ENCODE measurements at places on chromosomes 4 and X. TPM values are rescaled to one million over a fixed set of nuclear protein-coding genes. Genes with fewer than 3 reads are reported as not detected.

Gene CXCL1
- total RNA-seq = 0.23 TPM

Gene SSX4
- total RNA-seq = not detected

GRCh38 chr4:1075809-1076699 lies 37.3 kb downstream of the RNF212 start:
- no peak for DNase-seq
- H3K27ac ChIP-seq = no peak overlapping the region
- H3K27me3 ChIP-seq = no peaks in the 10 kb centered on the region
- H3K36me3 ChIP-seq = no peaks in the 10 kb centered on the region
- H3K4me3 ChIP-seq = no peak overlapping the region

DNA sequence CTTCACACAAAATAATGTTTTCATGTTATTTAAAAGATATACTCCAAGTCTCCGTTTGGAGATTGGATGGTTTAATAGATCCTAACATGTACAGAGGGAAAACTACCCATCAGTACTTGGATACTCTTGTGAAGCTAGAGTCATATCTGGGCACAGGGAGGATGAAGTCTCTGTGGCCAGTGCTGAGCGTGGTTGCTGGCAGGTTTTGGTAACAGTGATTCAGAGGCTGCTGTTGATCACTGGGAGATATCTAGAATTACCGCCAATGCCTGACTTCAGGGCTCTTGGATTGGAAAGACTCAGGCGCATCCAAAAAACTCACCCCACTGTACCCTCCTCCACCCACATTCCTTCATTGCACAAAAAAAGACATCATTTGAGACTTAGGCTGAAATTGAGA lies 107.2 kb upstream of the PGRMC2 start:
- H3K4me1 ChIP-seq = no peaks in the 10 kb centered on the region
- no peak overlapping the region for H3K27ac ChIP-seq
- H3K27me3 ChIP-seq = no peaks in the 10 kb centered on the region
- no peak for DNase-seq
- H3K4me3 ChIP-seq = no peak overlapping the region

DNA sequence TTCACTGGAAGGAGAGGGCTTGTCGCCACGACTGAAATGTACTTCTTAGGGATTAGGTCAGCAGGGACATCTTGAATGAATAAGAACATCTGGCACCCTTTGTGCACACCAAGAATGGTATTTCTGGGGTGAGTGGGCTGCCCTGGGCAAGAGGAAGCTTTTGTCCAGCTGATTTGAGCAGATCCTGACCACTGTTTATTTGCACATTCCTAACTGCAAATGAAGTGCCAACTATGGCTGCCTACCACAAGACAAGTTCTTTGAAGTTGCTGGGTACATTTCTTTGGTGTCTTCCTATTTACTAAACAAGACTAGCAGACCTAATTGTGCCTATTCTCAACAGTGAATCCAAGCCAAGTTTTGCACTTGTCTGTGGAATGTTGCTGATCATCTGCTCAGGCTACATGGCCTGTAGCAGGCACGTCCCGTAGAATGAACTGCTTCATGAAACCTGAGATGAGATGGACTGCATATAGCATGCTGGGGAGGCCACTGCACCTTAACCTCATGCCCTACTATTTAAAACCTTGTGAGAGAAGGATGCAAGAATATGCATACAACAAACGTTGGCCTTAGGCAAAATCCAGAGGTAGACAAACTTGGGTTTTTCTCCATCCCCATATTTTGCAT lies 45.0 kb downstream of the PIR start:
- H3K27me3 ChIP-seq = no peaks in the 10 kb centered on the region
- no peak overlapping the region for H3K4me3 ChIP-seq
- no peak for DNase-seq

- DNase-seq = no peak
- H3K36me3 ChIP-seq = no peaks in the 10 kb centered on the region
- H3K4me3 ChIP-seq = no peak overlapping the region
- H3K4me1 ChIP-seq = no peaks in the 10 kb centered on the region
These were observed 343.7 kb downstream of the PDHA2 start for GRCh38 chr4:96183611-96184010.

- H3K27ac ChIP-seq = no peak overlapping the region
- peak; percentile 17 for DNase-seq
- H3K4me1 ChIP-seq = peaks cover 27% of the 10 kb centered on the region
- H3K36me3 ChIP-seq = no peaks in the 10 kb centered on the region
- H3K27me3 ChIP-seq = no peaks in the 10 kb centered on the region
These were observed 77.5 kb downstream of the SNCA start for GRCh38 chr4:89759426-89759825.

DNA sequence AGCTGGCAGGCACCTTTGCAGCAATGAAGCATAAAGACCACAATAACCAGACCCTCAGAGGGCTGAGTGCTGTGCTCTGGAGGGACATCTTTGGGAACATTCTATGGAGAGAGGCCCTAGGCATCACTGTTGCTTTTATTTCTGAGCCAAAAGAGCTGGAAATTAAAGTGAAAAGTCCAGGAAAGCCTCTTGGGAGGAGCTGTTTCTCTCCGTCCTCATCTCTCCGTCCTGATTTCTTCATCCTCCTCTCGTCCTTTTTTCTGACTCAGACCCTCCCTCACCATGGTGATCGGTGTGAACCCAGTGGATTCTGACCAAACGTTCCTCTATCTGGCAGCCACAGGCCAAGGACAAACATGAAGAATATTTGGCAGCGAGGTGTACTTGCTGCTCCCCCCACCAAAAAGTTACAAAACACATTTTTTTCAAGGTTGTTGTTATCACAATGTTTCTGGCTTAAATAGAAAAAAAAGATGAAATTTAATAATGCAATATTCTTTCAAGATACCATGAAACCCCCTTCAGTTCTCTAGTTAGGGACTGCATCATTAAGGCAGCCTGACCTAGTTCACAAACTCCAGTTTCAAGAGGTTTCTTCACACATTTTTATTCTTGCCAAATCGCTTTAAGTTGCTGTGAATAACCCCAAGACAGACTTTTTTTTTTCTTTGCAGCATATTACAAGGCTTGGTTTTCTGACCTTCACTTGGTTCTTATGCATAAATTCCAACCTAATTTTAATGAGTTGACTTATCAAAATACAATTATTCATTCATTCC lies 80.2 kb downstream of the SCD5 start:
- DNase-seq = no peak
- H3K27me3 ChIP-seq = no peaks in the 10 kb centered on the region
- H3K27ac ChIP-seq = no peak overlapping the region

GRCh38 chr4:156762851-156763250 lies 208.7 kb downstream of the PDGFC start:
- no peaks in the 10 kb centered on the region for H3K27me3 ChIP-seq
- no peaks in the 10 kb centered on the region for H3K36me3 ChIP-seq
- no peak overlapping the region for H3K27ac ChIP-seq
- H3K4me3 ChIP-seq = no peak overlapping the region

DNA sequence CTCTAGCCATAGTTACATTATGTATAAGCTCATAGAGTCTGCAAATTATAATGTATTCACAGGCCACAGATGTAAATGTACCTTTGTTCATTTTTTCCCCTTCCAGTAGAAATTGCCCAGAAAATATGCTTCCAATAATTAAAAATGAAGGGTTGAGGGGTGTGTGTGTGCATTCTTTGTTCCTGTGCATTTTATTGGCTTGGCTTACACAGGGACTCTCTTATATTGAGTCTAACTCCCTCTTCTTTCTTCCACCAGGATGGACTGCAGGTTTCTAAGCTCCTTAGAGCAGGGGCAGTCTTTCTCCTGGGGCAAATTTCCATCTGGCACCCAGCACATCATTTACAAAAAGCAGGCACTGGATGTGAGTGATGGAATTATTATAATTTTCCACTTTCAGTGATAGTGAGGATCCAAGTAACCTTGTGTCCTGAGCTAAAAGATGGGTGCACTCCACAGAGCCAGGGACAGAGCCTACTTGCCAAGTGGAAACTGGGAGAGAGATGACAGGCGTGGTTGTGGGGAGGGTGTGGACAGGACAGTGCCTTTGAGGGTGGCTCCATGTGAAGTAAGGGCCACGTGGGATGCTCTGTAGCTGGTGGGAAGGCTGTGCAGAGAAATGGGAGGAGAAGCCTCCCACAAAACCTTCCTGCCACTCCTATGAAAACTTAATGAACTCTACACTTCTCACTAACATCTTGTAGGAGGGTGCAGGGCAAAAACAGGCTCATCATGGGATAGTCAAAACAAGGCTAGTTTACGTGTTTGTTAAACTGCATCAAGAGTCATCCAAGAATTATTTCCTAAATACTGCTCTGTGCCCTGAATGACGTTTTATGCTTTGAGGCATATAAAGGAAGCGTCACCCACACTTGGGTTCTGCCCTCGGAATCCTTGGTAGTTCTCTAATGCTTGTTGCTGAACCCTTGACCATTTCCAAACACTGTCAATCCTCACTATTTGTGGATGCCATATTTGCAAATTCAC lies 16.0 kb downstream of the IGFBP7 start:
- no peak overlapping the region for H3K27ac ChIP-seq
- peaks cover 13% of the 10 kb centered on the region for H3K4me1 ChIP-seq

Gene HSFX4
- total RNA-seq = not detected

DNA sequence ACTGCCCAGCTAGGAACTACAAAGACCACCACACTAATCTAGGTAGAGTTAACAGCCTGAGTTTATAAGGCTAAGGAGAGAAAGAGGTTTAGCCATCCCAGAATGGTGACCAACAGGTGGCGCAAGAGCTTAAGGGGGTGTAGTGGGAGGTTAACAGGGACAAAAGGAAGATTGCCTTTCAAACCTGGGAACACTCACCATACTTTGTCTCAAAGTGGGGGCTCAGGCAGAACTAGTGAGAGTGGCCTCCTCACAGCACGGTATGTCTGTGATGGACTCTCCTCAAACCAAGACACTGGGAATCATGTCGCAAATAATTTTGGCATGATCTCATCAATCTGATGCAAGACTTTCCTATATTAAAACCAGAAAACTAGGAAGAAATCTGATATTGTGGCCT lies 23.4 kb downstream of the CCNI start:
- H3K27ac ChIP-seq = no peak overlapping the region
- H3K36me3 ChIP-seq = peaks cover 87% of the 10 kb centered on the region
- no peak overlapping the region for H3K4me3 ChIP-seq
- DNase-seq = peak; percentile 76
- H3K4me1 ChIP-seq = no peaks in the 10 kb centered on the region

DNA sequence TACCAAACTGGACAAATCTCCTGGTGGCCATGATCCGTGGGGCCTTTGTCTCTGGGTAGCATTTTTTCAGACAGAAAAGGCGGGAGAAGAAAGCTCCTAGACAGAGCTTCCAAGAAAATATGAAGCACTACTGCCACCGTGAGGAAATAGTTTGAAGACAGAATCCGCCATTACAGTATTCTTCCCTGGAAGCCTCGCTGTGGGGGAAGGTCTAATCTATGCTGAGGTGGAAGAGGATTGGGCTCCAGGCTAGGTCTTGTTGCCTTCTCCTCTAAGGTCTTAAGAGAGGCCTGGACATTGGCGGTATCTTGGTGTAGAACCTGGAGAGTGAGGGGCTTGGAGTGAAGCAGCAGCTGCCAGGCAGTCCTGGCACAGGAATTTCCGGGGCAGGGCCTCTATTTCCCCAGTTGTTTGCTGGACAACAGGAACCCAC lies 218.9 kb downstream of the OR13H1 start:
- no peaks in the 10 kb centered on the region for H3K27me3 ChIP-seq
- no peak overlapping the region for H3K27ac ChIP-seq
- H3K4me1 ChIP-seq = no peaks in the 10 kb centered on the region
- H3K36me3 ChIP-seq = peaks cover 2% of the 10 kb centered on the region
- DNase-seq = no peak

- H3K4me3 ChIP-seq = no peak overlapping the region
- no peaks in the 10 kb centered on the region for H3K36me3 ChIP-seq
- no peaks in the 10 kb centered on the region for H3K4me1 ChIP-seq
- no peak overlapping the region for H3K27ac ChIP-seq
These were observed 443.4 kb downstream of the CCSER1 start for GRCh38 chr4:90570615-90571014.

GRCh38 chr4:99821918-99822503 lies 5.4 kb downstream of the DAPP1 start:
- no peaks in the 10 kb centered on the region for H3K27me3 ChIP-seq
- H3K4me1 ChIP-seq = no peaks in the 10 kb centered on the region
- DNase-seq = no peak
- H3K27ac ChIP-seq = no peak overlapping the region
- no peaks in the 10 kb centered on the region for H3K36me3 ChIP-seq

Gene UGT2B11
- not detected for total RNA-seq

DNA sequence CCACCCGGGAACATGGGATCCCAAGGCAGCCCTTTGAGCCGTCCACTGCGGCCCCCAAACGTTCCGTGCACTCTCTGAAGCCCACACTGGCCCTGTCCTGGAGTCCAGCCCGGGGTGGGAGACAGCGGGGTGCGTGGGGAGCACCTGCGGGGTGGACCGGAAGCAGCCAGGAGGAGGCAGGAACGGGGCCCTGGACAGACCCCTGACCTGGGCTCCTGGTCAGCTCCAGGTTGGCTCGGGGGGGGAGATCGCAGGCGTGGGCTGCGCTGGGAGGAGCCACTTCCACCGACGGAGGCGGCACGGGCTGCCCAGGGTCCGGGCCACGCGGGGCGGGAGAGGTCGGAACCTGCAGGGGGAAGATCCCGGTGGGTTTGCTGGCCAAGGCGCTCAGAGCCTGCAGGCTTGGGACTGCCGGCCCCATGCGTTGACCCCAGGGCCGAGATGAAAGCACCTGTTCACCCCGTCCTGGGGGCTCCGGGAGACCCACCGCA lies 5.7 kb upstream of the PLCXD1 start:
- peak overlapping the region; percentile 56 for H3K4me3 ChIP-seq
- H3K36me3 ChIP-seq = no peaks in the 10 kb centered on the region
- H3K4me1 ChIP-seq = peaks cover 4% of the 10 kb centered on the region
- H3K27me3 ChIP-seq = no peaks in the 10 kb centered on the region

Data from SJCRH30 (cell line).